ENCODE measurements at places on chromosomes 7 and 10.
A peak's percentile ranks its signal among the peaks of the same experiment; 100 is the strongest.

- no peak for DNase-seq
Measured at GRCh38 chr10:107966826-107967225, 802.3 kb upstream of the SORCS1 start.

- no peak for DNase-seq
Measured at GRCh38 chr7:111059833-111060232, 31.1 kb upstream of the LRRN3 start.

GRCh38 chr10:42933448-42934340 lies 143.2 kb upstream of the RET start:
- peak; percentile 42 for DNase-seq

- DNase-seq = peak; percentile 32
Measured at GRCh38 chr7:99860281-99861127, 16.3 kb downstream of the OR2AE1 start.

- DNase-seq = no peak
Measured at GRCh38 chr7:82172017-82172416, 271.6 kb downstream of the CACNA2D1 start.

- no peak for DNase-seq
Measured at GRCh38 chr7:87317691-87318245, 27.7 kb upstream of the CROT start.

DNA sequence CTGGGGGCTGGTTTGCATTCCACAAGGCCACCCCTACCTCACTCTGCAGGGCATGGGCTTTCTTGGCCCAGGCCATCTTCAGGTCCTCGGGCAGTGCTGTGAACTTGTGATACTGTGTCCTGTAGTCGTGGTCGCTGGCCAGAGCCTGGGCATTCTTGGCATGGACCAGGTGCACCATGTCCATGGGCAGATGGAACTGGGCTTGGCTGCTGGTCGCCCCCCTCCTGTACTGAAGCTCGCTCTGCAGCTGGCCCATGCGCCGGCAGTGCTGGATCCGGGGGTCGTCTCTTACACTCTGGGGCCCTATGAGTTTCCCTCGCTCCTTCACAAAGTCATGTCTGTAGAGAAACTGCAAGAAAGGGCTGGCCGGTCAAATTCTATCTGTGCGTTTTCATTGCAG lies 51.7 kb downstream of the HABP2 start:
- DNase-seq = no peak

DNA sequence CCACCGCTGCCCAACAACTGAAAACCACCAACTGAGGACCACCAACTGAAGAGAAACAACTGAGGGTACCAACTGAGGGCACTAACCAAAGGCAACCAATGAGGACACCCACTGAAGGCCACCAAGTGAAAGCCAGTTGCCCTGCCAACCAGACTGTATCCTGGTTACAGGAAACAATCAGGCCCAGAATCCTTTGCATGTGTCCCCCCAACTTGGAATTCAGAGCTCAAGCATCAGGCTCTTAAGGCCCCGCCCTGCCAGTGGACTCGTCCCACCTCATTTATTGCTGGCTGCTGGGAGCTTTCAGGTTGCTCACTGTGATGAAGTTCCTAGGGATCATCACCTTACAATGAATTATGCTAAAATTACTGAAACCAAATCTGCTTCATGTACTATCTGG lies 76.6 kb upstream of the ABI1 start:
- DNase-seq = no peak
